ENCODE measurements at places on chromosomes 4 and X. TPM values are rescaled to one million over a fixed set of nuclear protein-coding genes. Genes with fewer than 3 reads are reported as not detected.
A peak's percentile ranks its signal among the peaks of the same experiment; 100 is the strongest.

ART3 gene
- total RNA-seq = not detected

- H3K4me1 ChIP-seq = peaks cover 3% of the 10 kb centered on the region
- H3K27ac ChIP-seq = peak overlapping the region; percentile 70
- H3K36me3 ChIP-seq = no peaks in the 10 kb centered on the region
- H3K4me3 ChIP-seq = peak overlapping the region; percentile 89
Measured at GRCh38 chrX:71253253-71254091, 468 bp downstream of the ZMYM3 start.

GRCh38 chrX:30317308-30317707 is 8.1 kb upstream of the NR0B1 start:
- H3K4me3 ChIP-seq = no peak overlapping the region
- no peaks in the 10 kb centered on the region for H3K4me1 ChIP-seq
- H3K27ac ChIP-seq = no peak overlapping the region
- peaks cover 1% of the 10 kb centered on the region for H3K27me3 ChIP-seq
- no peaks in the 10 kb centered on the region for H3K36me3 ChIP-seq

- H3K4me1 ChIP-seq = peaks cover 1% of the 10 kb centered on the region
- H3K27ac ChIP-seq = no peak overlapping the region
- no peaks in the 10 kb centered on the region for H3K36me3 ChIP-seq
- H3K27me3 ChIP-seq = peaks cover 2% of the 10 kb centered on the region
Measured at GRCh38 chr4:3862640-3863420, 96.6 kb downstream of the ADRA2C start.

DNA sequence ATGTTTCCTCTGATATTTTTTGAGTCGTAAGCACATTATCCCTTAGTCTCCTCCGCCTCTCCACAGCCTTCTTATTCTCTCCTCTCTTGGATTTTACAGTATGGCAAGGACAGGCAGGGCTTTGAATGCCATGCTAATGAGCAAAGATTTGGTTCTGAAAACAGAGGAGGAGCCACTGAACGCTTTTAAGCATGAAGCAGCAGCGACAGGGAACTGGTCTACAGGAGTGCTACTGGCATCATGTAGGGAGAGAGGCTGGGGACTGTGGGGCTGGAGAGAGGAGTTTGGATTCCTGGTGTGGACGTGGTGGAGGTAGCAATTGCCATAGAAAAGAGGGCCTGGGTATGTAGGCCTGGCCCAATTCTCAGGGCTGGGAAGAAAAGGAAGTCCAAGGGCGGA is 4.6 kb upstream of the CD99L2 start:
- no peaks in the 10 kb centered on the region for H3K27me3 ChIP-seq
- H3K27ac ChIP-seq = no peak overlapping the region
- no peak for DNase-seq
- H3K36me3 ChIP-seq = no peaks in the 10 kb centered on the region
- H3K4me3 ChIP-seq = peak overlapping the region; percentile 32

DNA sequence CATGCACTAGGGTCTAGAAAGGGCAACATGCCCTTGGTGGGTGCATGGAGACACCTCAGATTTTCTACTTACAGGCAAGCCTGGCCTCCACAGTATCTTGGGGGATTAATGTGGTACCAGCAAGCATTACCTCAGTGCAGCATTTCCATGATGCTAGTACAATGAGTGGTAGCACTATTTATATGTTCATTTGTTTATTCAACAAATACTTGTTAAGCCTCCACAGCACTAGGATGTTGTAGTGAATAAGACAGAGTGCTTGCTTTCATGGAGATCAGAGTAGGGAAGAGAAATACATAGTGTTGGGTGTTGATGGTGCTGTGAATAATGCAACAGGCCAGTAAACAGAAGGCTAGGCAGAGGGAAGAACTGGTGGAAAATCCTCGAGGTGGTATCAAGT is 133.4 kb downstream of the KLHL8 start:
- DNase-seq = no peak
- H3K4me1 ChIP-seq = no peaks in the 10 kb centered on the region
- H3K27ac ChIP-seq = no peak overlapping the region

GLA gene
- 29.4 TPM for total RNA-seq

DNA sequence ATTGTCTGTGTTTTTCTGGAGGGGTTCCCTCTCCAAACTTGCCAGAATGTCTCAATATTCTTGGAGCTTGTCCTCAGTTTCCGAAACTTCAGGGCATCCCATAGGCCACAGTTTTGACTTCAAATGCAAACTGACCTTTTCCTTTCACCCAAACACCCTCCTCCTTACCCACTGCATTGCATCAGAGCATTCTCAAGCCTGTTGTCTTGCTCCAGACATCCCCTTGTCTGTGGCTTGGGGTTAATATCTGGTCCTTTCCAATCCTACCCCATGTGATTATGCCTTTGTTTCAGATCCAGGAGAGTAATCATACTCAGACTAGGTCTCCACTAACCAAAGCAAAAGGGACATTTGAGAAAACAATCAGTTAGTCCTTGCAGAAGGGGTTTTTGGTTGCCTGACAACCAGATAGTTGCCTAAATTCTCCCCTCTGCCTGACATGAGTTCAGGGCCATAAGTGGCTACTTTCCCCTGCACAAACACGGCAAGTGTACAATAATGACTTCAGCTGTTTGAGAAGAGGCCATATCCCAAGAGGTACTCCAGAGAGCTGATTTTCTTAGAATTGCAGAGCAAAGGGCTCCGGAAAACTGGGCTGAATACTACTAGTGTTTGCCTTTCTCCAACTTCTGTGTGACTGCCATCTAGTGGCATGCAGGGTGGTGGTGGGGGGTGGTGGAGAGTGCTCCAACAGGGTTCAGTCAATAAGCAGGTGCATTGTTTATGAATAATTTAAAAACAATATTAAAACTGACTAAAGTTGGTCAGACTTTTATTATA is 130.2 kb downstream of the CHRDL1 start:
- peaks cover 4% of the 10 kb centered on the region for H3K4me1 ChIP-seq
- H3K27me3 ChIP-seq = no peaks in the 10 kb centered on the region
- H3K36me3 ChIP-seq = no peaks in the 10 kb centered on the region
- DNase-seq = peak; percentile 59
- H3K4me3 ChIP-seq = no peak overlapping the region

ANXA3 gene
- not detected for total RNA-seq

DNA sequence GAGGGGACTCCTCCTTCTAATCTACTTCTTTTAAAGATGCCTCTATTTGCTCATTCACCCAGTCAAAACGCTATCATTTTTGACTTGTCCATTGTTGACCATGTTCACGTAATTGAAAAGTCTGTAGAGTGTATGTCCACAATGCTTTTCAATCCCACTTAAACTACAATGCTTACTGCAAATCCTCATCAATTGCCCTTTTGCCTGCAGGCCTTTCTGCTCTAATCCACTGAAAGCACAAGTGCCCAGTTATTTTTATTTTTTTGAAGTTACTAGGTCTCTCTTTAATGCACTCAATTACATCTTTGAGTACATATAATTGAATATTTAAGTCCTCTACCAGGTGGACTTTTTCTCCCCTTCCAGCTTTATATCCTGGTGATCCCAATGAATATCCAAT is 437.4 kb downstream of the PDGFC start:
- H3K4me1 ChIP-seq = no peaks in the 10 kb centered on the region
- DNase-seq = no peak
- H3K36me3 ChIP-seq = no peaks in the 10 kb centered on the region
- H3K27me3 ChIP-seq = no peaks in the 10 kb centered on the region

- H3K36me3 ChIP-seq = no peaks in the 10 kb centered on the region
- no peak overlapping the region for H3K27ac ChIP-seq
- DNase-seq = no peak
- H3K4me1 ChIP-seq = peaks cover 1% of the 10 kb centered on the region
Measured at GRCh38 chr4:99079625-99080295, 8.8 kb downstream of the ADH5 start.

GRCh38 chrX:53288189-53288588 is 6.8 kb upstream of the IQSEC2 start:
- H3K4me3 ChIP-seq = no peak overlapping the region
- no peak overlapping the region for H3K27ac ChIP-seq
- peak; percentile 73 for DNase-seq
- peaks cover 14% of the 10 kb centered on the region for H3K4me1 ChIP-seq
- peaks cover 3% of the 10 kb centered on the region for H3K27me3 ChIP-seq
- H3K36me3 ChIP-seq = no peaks in the 10 kb centered on the region

DNA sequence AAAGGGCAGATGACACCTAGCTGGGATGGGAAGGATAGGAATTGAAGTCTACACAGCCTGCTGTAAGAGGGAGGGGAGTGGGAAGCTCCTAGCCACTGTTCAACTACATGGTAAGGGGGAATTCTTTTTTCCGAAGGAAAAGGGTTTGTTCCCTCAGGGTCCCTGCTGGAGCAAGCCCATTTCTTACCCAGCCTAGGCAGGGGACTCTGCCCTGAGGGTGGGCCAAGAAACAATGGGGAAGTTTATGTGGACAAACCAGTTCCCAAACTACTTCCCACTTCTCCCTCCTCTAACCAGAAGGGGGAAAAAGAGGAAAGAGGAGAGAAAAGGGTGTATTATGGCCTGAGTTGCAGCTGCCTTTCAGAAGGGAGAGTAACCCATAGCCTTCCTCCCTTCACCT is 13.5 kb upstream of the VSIG4 start:
- H3K27ac ChIP-seq = no peak overlapping the region
- no peaks in the 10 kb centered on the region for H3K4me1 ChIP-seq
- DNase-seq = no peak
- no peak overlapping the region for H3K4me3 ChIP-seq

DNA sequence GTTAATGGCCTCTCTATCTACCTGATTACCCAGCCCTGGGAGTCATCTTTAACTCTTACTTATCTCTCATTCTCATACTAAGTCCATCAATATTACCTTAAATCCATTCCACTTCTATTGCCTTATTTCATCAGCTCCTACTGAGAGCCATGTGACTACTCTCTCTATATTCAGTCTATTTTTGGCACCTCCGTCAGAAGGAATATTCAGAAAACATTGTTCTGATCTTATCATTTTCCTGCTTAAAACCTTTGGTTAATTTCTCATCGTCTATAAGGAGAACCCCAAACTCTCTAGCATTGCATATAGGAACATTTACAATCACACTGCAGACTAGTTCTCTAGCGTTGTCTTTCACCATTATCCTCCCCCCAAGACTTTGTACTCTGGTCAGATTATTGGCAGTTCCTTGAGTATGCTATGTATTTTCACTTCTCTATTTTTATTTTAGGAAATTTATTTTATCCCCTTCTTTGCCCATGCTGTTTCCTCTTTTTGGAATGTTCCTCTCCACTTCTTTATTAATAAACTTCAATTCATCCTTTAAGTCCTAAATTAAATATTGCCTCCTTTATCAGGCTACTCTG is 13.7 kb upstream of the AMMECR1 start:
- DNase-seq = no peak
- H3K36me3 ChIP-seq = no peaks in the 10 kb centered on the region
- no peaks in the 10 kb centered on the region for H3K4me1 ChIP-seq
- H3K4me3 ChIP-seq = no peak overlapping the region

- H3K36me3 ChIP-seq = peaks cover 5% of the 10 kb centered on the region
- no peak overlapping the region for H3K27ac ChIP-seq
- no peaks in the 10 kb centered on the region for H3K4me1 ChIP-seq
- H3K4me3 ChIP-seq = no peak overlapping the region
Measured at GRCh38 chr4:56026596-56026995, 77.9 kb downstream of the CEP135 start.

Measured in glutamatergic neuron (in vitro differentiated cells).